ENCODE measurements at places on chromosomes 6 and 20.

DNA sequence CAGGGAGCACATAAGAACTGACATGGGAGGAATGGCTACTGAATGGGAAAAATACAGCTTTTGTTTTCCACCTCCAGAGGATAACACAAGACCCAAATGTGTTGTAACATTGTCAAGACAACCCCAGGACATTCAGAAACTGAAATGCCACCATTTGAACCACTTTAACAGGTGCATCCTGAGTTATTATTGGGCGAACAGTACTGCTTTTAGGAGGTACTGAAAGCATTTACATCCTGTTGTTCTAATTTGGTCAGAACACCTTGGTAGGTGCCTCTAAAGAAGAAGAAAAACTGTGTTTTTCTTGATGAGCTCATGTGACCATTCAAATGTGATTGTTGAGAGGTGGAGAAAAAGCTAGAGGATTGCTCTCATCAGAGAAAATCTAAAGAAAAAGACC, 6.4 kb upstream of the TXNDC5 start:
- DNase-seq, result no peak

GRCh38 chr20:19129306-19129705, 83.1 kb upstream of the SLC24A3 start:
- no peak for DNase-seq

GRCh38 chr6:43915208-43915869, 145.3 kb downstream of the VEGFA start:
- no peak for DNase-seq

DNA sequence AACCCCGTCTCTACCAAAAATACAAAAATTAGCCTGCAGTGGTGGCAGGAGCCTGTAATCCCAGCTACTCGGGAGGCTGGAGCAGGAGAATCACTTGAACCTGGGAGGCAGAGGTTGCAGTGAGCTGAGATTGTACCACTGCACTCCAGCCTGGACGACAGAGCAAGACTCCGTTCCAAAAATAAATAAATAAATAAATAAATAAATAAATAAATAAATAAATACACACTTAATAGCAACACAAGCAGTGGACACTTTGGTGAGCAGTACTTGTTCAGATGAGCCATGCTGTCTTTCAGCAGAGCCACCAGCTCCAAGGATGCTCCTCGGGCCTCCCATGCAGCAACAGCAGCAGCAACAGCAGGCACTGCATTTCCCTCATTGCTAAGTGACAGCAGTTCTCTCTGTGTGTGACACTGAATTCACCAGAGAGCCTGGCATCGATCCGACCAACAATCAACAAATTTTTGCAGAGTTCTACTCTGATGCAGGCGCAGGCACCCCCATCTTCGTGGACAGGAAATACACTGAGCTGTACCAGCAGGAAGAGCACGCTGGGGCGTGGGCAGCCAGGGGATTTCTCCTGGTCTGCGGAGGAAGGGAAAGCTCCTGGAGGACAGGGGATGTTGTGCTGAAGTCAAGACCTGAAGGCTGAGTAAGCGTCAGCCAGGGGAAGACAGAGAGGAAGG, 54.0 kb upstream of the SNX9 start:
- DNase-seq, result no peak

DNA sequence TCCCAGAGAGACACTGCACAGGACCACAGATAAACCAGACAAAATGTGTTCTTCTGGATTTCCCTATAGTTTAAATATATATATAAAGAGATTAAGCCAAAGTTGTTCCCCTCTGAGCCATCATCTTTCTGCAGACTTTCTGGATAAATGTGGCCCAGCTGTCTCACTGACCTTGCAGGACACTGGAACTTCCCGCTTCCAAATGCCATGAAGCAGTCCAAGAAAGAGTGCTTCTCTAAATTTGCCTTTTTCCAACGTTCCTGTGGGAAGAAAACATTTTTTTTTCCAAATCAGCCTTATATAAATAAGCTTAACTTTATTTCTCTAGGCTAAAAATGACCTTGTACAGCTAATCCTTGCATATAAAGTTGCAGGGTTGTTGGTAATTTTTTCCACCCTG, 65.7 kb downstream of the CYP39A1 start:
- DNase-seq, result no peak

DNA sequence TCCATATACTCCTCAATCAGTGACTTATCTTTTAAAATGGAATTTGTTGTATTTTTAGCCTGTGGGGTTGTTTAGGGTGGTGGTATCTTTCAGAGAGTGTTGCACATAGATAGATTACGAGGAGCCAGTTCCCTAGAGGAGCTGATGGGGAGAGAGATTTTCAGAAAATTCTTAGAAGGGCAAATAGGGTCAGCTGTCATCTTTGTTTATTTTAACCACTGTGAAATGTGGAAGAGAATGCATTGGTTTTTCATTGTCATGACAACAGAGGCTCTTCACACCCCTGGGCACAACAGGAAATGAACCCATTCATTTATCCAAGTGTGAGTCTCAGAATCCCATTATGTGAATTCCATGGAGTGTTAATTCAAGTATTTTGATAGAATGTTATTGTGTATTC, 188.4 kb downstream of the JARID2 start:
- DNase-seq, result no peak

DNA sequence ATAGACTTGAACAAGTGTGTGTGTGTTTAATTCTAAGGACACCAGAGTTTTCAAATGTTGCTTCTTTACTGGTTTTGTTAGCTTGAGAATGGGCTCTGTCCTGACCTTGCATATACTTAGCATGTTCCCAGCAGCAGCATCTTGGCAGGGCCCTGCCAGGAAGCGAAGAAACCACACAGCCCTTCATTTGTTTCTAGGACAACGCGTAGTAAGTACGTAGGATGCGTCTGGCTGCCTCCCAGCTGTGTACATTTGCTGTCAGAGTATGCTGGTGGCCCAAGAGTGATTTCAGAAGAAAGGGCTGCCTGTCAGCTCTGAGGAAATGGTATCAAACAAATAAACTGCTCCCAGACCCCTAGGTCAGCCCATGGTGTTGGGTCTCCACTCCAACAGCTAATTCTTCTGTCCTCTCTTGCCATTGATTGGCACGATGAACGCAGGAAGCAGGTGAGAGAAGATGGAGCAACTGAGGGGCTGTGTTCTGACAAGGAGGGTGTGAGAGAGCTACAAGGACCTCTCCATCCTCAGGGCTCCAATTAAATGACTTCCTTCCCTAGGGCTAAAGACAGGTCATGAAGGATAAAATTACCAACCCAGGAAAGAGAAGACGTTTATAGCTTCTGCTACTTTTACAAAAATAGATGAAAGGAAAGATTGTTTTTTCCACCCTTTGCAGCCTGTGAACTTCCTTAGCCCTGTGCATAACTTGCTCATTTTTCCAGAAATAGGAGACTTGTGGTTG, 55.9 kb upstream of the HDDC2 start:
- DNase-seq, result no peak

DNA sequence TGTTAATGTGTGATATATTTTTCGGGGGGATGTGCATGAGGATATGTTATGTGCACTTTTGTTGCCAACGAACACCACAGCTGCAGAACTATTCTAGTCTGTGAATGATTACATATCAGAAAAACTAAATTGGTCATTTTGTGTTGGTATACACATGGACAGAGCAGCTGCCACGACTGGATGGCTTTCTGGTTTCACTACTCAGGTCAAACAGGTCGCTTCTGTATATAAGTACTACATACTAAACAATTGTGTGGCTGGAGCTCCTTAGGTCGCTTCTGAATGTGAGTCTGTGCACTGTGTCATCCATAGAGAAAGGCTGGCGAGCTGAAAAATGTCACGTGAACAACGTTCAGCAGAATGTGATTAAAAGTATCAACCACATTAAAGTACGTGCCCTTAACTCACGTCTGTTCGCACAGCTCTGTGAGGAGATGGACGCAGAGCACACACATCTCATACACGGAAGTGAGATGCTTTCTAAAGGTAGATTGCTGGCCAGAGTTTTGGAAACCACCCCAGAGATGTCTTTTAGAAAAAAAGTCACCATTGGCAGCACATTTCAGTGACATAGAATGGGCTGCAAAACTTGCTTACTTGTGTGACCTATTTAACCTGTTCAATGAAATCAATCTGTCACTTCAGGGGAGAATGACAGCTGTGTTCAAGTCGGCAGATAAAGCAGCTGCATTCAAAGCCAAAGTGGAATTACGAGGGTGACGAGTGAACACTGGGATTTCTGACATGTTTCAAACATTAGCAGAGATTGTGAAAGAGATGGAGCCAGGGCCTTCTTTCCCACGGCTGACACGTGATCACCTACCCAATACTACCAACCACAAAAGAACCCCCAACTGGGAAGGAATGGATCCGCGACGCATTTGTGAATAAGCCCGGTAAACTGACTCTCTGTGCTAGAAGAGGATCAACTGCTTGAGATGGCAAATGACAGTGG, 176.6 kb downstream of the PDE10A start:
- no peak for DNase-seq

DNA sequence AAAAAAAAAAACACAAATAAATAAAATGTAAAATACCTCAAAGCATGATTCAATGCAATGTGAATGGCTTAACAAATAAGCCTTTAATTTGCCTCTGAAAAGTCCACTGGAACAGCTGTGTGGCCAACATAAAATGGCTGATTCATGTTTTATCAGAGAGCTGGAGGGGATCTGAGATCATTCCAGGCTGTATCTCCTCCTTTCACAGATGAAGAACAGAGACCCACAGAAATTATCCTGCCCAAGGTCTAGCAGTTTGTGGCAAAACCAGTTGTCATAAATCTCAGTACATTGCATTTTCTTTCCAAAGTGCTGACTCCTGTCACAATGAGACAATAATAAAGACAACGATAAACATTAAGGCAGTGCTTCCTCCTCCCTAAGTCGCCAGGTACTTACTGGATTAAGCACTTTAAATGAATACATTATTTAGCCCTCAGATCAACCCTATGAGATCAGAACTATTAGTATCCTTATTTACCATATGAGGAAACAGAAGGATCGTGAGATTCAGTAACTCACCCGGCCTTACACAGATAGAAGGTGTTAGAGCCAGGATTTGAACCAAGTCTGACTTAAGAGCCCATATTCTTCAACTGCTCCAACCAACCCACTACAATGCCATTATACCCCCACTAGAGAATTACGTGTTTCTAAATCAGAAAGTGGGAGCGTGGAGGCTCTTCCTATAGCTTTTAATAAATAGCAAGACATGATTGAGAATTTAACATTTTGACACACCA, 118.3 kb downstream of the KIF13A start:
- no peak for DNase-seq

DNA sequence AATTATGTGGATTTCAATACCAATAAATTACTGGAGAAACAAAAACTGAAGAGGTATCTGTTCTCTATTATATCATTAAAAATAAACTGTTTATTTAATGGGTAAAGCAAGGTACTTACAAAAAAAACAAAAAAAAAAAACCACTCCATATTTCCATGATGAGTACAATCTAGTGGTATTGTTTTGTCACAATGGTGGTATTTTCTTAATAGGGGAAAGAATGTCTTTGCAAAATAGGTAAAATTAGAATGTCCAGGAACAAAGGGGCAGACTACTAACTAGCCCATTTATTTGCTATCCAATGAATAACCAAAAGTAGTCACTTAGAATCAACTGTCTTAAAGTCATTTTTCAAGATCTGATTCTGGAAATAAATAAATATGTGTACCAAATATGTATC, 92.0 kb downstream of the ARHGAP18 start:
- no peak for DNase-seq

DNA sequence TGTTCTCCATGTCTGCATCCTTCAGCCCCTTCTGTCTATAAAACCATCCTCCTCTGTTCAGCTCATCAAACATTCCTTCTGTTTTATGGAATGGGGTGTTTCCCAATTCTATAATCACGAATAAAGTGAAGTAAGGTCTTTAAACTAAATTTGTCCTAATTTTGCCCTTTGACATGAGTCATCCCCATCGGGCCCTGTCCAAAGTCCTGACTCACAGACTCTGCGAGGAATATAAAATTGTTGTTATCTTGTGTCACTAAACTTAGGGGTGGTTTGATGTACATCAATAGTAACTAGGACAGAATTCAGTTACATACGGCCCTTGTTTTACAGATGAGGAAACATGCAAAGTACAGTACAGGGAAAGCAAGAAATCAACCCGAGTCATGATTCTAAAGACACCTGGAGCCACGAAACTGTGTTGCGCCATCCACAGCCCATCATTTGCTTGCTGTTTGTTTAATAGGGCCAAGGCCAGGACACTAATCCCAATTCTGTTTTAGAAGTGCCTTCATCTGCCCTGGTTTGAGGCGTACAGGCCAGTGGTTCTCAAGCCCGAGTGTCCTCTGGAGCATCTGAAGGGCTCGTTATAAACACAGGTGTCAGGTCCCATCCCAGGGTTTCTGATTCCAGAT, 2.8 kb downstream of the ACSS1 start:
- DNase-seq, result no peak

DNA sequence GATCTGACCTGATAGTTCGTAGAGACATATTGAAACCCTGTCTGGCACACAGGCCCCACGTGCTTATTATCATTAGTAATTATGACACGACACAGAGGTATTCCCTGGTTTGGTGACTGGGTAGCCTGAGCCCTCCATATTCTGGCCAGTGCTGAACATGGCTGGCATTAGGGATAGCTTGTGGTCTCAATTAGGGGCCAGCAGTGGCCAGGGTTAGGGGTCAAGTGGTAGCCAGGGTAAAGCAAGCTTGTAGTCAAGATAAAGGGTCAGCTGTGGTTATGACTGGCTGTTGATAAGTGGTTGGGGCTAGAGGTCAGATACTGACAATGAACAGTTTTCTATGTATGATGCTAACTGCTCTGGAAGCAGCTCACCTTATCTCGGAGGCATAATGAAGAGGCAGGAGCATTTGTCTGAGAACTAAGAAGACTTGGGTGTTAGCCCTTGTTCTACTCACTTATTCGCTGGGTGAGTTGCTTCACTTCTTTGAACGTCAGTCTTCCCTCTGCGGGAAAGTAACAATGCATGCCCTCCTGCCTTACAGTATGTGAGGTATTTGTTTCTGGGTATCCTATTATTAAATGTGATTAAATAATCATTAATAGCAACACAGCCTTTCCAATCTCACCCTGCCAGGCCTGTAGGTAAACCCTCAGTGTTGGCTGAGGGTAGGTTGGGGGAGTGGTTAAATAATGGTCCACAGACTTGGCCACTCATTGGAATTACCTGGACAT, 66.7 kb downstream of the VEGFA start:
- no peak for DNase-seq

DNA sequence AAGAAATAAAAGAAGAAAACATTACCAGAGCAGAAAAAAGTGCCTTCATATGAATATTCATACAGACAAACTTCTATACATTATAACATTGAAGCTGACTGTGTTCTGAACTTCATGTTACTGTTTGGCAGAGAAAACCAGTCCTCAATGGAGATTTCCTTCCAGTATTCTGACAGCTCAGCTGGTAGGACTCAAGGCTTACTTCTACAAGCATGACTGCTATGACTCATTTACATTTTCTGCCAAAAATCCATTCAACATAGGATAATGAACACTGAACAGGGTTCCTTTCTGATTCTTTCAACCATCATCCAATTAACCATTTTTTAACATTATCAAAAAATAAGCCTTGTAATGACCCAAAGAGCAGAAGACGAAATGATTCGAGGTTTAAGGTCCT, 25.4 kb downstream of the COL9A1 start:
- DNase-seq, result no peak

DNA sequence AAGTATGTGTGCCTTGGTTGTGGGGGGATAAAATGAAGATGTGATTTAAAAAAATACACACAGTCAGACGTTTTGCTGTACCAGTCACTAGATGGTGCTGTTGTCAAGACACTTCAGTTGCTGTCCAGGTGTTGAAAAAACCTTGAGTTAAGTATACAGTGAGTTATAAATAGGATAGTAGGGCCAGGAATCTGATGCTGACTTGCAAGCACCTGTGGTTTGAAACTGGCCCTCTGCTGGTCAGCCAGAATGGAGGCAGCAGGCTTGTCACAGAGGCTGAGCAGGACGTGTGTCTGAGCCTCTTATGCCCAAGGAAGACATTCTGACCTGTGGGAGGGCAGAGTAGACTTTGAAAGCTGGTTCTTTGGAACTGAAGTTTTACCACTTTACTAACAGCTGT, 27.8 kb downstream of the RNF8 start:
- no peak for DNase-seq

All from T-helper 1 cell (primary cell).